ENCODE measurements at places on chromosomes 6 and 20. TPM values are rescaled to one million over a fixed set of nuclear protein-coding genes. Genes with fewer than 3 reads are reported as not detected.

The DNMT3B gene
- total RNA-seq: 0.71 TPM

The C6orf58 gene
- total RNA-seq: not detected

The WFDC5 gene
- total RNA-seq: not detected

The RIMS4 gene
- 2.8 TPM for total RNA-seq

The STK38 gene
- total RNA-seq: 38.0 TPM

The SLC22A7 gene
- total RNA-seq: not detected

The GHRH gene
- total RNA-seq: not detected

The CST11 gene
- not detected for total RNA-seq

The RRAGD gene
- 16.2 TPM for total RNA-seq

The TFAP2C gene
- total RNA-seq: 0.54 TPM

The ARMC12 gene
- total RNA-seq: 1.4 TPM

The TGM6 gene
- not detected for total RNA-seq
